Left renal cortex interstitium (tissue), 4 donors: ENCODE measurements at places on chromosomes 3 and 15. TPM values are rescaled to one million over a fixed set of nuclear protein-coding genes. Genes with fewer than 3 reads are reported as not detected.

Gene CHST14
- 32.2 TPM for polyA plus RNA-seq

Gene KIF7
- 9.1 TPM for polyA plus RNA-seq

Gene COL6A5
- polyA plus RNA-seq: 0.03 TPM

Gene GATM
- polyA plus RNA-seq: 225 TPM

Gene TIGIT
- 0.10 TPM for polyA plus RNA-seq

Gene HAPLN3
- polyA plus RNA-seq: 5.0 TPM

Gene DOCK3
- polyA plus RNA-seq: 0.78 TPM

Gene CCRL2
- polyA plus RNA-seq: 1.1 TPM

Gene CCDC54
- 0.13 TPM for polyA plus RNA-seq

Gene SH2D7
- 0.81 TPM for polyA plus RNA-seq

DNA sequence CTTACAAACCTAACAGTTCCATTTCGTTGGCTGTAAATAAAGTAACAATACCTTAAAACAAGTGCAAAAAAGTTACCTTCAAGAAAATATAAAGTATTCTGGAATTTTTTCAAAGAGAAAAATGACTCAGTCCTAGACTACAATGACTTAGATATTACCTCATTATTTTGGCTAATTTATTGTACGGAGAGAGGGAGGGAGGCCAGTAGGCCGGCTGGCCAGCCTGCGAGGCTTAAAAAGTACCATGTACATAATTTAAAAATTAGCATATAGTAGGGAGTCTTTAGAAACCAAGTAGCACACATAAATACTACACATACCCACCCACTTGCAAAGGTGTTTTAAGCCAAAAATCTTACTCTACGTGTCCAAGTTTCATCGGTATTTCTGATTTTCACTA lies 41.9 kb upstream of the MAP4 start:
- DNase-seq: no peak

DNA sequence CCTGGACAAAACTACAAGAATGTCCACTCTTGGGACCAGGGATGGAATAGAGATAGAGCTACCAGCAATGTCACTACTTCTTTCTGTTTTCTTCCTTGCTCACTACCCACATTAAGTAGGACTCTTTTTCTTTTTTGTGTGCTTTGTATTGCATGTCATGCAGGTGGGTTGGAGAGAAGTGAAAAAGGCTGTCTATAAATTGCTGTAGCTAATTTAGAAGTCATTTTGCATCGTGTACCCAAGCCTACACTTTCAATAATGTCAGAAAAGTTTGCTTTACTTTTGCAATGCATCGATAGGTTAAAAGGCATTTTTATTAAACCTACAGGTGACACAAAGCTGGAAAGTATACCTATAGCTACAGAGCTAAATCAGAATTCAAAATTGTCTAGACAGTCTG lies 58.9 kb downstream of the GTF2E1 start:
- no peak for DNase-seq

GRCh38 chr3:184347321-184348056 lies 10.1 kb downstream of the FAM131A start:
- DNase-seq: no peak

DNA sequence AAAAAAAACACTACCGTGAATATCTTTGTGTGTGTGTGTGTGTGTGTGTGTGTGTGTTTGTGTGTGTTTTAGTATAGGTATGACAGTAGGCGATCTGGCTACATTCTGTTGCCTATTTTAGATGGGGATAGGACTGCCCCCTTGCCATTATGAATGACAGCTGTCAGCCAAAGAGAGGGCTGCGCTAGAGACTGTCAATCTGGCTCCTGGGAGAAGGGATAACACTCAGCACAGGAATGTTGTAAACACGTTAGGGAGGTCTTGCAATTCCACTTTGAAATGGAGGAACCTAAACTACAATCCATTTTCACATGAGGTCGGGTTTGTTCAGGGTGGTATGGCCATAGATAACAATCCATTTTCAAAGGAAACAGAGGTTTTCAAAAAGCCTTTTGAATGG lies 14.1 kb upstream of the ETV5 start:
- DNase-seq: no peak

- DNase-seq: no peak
Observed at GRCh38 chr3:90011131-90011530, 903.7 kb downstream of the EPHA3 start.

DNA sequence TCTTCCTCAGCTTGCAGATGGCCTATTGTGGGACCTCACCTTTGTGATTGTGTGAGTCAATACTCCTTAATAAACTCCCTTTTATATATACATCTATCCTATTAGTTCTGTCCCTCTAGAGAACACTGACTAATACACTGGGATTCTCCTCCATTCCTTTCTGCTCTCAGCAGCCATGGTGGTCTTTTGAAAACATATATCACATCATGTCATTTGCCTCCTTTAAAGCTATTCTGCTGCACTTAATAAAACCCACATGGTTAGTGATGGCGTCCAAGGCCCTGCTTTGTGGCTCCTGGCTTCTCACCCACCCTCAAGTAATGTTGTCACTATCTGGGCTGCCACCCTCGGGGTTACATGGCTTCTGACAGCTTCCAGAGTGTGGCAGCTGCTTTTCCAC lies 169.5 kb downstream of the CADPS start:
- DNase-seq: no peak

- no peak for DNase-seq
Observed at GRCh38 chr3:171847133-171847532, 4.0 kb downstream of the TMEM212 start.

DNA sequence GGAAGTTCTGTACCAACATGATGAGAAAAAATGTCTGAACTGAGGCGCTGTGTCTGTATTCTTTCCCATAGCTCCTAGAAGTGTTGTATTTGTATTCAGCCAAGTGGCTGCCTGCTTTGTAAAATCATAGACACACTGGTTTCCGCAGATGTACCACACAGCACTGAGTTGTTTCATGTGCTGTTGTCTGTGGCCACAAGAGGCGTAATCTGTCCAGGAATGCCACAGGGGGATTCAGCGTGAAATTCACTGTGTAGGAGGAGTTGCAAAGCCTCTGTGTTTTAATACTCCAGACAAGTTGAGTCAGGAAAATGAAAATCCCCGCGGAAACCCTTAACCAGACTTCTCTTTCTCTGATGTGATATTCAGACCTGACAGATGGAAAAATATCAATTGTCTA lies 462.2 kb downstream of the NSUN3 start:
- DNase-seq: no peak

- no peak for DNase-seq
Observed at GRCh38 chr3:97742036-97742435, 22.5 kb upstream of the ARL6 start.

DNA sequence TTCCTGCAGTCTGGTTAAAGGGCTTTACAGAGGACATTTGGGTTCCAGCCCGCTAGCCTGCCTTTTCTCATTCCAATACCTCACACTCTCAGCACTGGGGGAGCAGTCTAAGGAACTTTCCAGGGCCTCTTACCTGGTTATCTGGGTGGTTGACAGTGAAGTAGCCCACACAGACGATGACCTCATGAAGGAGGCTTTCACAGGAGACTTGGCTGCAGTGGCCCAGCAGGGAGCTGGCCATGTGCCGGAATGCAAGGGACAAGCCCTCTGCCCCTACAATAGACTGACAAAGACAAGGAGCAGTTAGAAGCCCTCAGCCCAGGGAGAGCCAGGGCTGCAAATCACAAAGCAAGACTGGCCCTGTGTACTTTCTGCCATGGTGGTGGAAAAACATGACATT lies 39.5 kb downstream of the ISL2 start:
- no peak for DNase-seq

- DNase-seq: peak; percentile 20
Observed at GRCh38 chr15:40471105-40471807, 472 bp downstream of the CHST14 start.

GRCh38 chr3:30894521-30895251 lies at the start of gene GADL1:
Gene GADL1 (minus strand): TSS chr3:30894661. CDS start chr3:30894614, 47 bp downstream.
- DNase-seq: no peak

GRCh38 chr15:97966246-97966645 lies 5.7 kb downstream of the ARRDC4 start:
- DNase-seq: no peak

DNA sequence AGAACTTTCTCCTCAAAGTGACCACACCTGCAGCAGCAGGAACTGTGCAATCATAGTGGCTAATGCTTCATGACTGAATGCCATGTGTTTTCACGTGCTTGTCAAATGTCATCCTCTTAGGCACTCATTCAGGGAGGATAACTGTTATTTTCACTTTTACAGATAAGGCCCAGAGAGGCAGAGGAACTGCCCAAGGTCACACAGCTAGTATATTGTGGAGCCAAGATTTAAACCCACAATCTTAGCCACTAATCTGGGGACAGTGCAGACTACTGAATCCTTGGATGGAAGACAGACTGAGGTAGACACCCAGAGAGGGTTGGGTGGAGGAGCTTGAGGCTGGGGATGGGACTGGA lies 9.9 kb upstream of the CLK3 start:
- no peak for DNase-seq

GRCh38 chr3:44932986-44933944 lies 42.7 kb downstream of the ZDHHC3 start:
- no peak for DNase-seq

- no peak for DNase-seq
Observed at GRCh38 chr15:85477730-85478129, 97.3 kb downstream of the AKAP13 start.

GRCh38 chr3:66206806-66207205 lies 14.0 kb upstream of the SLC25A26 start:
- DNase-seq: no peak

- no peak for DNase-seq
Observed at GRCh38 chr15:86236356-86237110, 156.9 kb downstream of the AGBL1 start.

GRCh38 chr3:184017672-184018423 lies at the start of gene ABCC5:
Gene ABCC5 (minus strand): TSS chr3:184017884. CDS start chr3:184014392, 3,492 bp downstream.
- peak; percentile 87 for DNase-seq

GRCh38 chr15:41862515-41863116 lies 24.0 kb downstream of the PLA2G4B start:
- DNase-seq: no peak

- DNase-seq: no peak
Observed at GRCh38 chr3:155748611-155749365, 3.9 kb upstream of the PLCH1 start.

GRCh38 chr3:31917303-31918005 lies 63.6 kb downstream of the OSBPL10 start:
- DNase-seq: no peak

DNA sequence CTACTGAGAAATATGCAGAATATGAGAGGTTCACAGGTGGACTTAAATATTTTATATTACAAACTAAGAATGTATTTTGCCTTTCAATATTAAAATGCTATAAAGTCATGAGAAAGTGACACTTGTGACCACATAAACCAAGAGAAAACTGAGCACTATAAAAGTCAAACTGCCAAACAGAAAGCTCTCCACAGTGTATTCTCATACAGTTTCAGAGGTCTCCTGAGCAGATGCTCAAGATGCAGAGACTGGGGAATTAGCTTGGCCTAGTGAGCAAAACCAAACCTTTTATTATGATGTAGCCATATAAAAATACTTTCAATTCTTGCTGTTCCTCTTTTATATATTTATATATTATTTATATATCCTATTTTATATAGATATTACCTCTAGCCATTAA lies 227.8 kb downstream of the TBC1D5 start:
- DNase-seq: no peak

DNA sequence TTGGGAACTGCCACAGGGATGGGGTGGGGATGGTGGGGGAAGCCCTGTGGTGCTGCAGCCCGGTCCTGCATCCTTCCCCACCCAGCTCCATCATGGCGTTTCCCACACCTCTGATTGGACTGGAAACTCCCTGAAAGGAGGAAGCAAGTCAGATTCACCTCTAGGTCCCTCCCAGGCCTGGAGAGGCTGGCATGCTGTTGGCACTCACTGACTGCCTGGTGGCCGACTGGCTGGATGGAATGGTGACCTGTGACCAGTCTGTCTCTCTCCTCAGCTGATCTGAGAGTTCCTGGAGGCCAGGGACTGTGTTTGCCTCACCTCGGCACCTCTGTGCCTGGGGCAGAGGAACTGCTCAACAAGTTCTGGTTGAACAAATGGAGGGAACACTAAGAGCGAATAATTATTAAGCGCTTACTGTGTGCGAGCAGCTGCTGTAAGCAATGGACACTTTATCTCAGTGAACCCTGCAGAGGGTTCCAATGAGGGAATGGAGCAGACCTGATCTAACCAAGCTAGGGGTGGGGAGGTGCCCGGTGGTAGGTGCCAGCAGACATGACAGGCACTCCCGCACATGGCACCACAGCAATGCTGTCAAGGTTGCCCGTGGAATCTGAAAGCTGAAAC lies 3.5 kb upstream of the HHATL start:
- DNase-seq: no peak

DNA sequence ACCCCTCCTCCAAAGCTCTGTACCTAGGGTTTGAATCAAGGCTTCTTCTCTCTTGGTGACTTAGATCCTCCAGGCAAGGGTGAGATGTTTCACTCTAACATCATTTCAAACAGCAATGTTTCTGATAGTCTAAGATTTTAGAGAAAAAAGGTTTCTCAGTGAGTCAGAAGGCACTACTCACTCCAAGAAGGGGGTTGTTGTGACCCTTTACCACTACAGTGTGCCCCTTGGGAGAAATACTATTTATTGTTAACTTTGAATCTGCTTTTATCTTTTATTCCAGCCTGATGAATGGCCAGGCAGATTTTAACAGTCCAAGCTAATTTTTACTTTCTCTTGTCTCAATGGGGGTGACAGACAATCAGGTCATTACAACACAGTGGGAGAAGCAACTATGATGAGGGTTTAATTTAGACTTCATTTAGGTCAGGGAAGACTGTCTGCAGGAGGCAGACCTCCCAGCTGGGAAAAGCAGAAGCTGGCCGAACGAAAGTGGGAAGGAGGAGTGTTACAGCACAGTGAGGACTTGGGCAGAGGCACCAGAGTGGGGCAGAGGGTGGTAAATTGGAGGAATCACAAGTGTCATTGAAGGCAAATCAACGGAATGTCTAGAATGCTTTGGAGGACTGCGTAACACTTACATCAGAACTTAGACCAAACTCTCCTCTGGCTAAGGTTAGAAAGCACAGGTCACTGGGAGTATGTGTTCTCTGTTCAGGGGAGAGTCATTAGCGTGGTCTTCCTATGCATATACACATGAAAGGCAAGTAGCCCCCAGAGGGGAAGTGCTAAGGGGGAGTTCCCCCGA lies 21.2 kb downstream of the ZNF860 start:
- DNase-seq: no peak
